ENCODE measurements at places on chromosomes 7 and 10. TPM values are rescaled to one million over a fixed set of nuclear protein-coding genes. Genes with fewer than 3 reads are reported as not detected.
A peak's percentile ranks its signal among the peaks of the same experiment; 100 is the strongest.

DNA sequence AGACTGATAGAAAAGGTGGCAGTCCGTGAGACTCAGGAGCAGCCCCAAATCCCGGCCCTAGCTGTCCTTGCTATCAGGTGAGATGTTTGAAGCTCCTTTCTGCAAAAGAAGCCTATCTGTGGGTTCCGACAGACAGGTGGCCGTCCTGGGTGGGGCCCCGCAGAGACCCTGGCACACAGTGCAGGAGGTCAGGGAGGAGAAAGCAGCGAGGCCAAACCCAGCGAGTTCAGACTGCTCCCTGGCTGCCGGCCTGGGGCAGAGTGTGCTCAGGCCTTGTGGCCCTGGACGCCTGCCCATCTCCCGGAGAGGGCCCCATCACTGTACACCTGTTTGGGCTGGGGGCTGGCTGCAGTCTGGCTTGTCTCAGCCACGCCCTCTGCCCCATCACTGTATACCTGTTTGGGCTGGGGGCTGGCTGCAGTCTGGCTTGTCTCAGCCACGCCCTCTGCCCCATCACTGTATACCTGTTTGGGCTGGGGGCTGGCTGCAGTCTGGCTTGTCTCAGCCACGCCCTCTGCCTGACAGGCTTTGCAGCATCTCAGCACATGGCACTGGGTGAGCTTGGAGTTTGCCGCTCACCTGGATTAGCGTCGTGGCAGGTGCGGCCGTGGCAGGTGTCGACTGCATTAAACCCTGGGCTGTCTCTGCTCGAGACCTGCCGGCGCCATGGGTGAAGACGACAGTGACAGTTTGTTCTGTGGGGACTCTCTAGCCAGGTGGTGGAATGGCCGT, 11.8 kb upstream of the PRKAR1B start:
- no peak for DNase-seq

DNA sequence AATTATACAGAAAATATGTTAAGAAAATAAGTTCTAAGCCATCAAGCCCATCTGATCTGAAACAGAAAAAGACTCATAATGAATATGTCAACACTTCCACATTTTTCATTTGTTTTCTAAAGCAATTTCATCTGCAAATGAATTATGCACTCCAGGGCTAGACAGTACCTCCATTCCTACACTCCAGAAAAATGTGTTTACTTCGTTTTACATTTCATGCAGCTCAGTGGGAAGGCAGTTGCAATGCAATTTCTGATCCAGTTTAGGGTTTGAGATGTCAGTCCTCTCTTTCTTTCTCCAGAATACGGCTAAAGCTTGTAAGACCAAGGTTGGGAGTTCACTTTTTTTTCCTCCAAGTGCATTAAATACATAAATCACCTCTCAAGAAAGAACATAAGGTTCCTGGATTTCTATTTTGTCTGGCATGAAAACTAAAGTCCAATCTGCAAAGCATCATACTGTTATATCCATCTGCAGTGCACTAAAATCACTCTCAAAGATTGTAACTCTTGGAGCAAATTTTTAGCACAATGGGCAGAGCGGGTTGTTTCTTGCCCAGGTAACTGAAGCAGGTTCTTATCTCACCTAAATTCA, 348.8 kb upstream of the C7orf33 start:
- DNase-seq, result no peak

DNA sequence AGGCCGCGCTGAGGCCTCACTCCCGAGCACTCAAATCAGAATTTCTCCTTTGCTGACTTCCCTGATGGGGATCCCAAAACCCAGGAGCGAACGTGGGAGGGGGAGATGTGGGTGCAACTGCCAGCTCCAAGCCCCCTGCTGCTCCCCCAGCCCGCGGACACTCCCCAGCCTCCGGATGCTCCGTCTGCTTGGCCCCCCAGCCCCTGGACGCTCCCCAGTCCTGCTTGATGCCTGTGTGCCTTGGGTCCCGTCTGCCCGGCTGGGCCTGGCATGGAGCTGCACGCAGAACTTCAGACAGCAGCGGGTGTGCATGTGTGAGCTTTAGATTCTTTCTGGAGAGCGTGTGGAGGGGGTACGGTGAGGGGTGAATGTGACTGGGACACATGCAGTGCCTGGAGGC, 4.7 kb upstream of the SHH start:
- DNase-seq, result no peak

DNA sequence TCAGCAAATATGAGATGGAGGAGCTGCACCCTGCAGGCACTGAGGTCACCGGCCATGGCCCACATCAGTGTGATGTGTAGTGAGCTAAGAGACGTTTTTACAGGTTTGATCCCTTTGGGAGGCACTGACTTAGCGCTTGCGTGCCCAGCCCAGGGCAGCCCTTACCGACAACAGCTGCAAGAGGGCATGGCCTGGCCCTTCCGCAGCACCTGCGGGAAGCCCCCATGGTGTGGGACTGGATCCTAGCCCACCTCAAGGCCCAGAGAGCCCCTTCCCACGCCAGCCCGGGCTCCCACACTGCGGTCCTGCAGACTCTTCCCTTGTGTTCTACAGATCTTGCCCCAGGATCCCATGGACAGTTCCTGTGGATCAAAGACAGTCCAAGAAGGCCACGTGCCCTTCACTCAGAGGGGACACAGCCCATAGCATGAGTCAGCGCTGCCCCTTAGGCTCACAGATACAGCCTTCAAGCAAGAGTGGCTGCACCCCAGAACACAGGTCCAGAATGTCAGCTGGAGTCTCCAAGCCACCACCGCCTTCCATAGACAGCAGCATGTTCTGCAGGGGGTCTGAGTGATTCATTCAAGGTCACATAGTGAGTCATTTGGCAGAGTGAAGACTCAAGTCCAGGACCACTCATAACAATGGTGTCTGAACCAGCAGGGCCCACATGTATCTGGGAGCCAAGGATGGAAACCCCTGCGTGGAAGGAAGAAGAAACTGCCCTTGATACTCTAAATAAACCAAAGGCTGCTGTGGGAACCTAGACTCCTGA, 25.4 kb downstream of the TLL2 start:
- DNase-seq, result no peak

GRCh38 chr10:2850202-2850601, 217.1 kb upstream of the PFKP start:
- no peak for DNase-seq

- no peak for DNase-seq
These were observed 9.8 kb upstream of the TOMM7 start for GRCh38 chr7:22832401-22832800.

DNA sequence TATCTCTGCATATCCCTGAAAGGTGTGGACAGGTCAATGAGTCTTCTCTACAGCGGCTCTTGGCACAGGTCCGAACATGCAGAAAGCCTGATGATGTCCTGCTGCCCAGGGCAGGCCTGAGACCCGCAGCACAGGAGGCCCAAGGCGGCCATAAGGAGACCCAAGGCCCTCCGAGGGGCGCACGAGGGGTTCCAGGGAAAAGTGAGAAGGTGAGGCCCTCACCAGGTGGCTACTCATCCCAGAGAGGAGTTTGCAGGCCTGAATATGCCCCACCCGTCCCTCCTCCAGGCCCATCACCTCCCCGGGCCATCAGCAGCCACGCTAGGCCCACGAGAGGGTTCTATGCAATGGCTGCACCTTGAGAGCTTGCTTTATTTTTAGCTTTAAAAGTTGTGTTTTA, 173.4 kb upstream of the RHEB start:
- no peak for DNase-seq

DNA sequence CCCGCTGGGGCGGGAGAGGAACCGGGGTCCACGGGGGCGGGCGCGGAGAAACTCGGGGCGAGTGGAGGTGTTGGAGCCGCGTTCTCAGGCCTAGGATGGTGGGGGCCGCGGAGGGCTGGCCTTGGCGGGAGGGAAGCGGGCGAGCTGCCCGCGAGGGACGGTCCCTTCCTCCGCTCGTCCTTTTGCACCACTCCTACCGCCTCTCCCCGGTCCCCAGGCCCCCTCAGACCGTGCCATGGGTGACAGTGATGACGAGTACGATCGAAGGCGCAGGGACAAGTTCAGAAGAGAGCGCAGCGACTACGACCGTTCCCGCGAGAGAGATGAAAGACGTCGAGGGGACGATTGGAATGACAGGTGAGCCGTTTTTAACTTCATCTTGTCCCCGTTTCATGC, 451 bp downstream of the SRRT start:
- DNase-seq, result peak; percentile 58

DNA sequence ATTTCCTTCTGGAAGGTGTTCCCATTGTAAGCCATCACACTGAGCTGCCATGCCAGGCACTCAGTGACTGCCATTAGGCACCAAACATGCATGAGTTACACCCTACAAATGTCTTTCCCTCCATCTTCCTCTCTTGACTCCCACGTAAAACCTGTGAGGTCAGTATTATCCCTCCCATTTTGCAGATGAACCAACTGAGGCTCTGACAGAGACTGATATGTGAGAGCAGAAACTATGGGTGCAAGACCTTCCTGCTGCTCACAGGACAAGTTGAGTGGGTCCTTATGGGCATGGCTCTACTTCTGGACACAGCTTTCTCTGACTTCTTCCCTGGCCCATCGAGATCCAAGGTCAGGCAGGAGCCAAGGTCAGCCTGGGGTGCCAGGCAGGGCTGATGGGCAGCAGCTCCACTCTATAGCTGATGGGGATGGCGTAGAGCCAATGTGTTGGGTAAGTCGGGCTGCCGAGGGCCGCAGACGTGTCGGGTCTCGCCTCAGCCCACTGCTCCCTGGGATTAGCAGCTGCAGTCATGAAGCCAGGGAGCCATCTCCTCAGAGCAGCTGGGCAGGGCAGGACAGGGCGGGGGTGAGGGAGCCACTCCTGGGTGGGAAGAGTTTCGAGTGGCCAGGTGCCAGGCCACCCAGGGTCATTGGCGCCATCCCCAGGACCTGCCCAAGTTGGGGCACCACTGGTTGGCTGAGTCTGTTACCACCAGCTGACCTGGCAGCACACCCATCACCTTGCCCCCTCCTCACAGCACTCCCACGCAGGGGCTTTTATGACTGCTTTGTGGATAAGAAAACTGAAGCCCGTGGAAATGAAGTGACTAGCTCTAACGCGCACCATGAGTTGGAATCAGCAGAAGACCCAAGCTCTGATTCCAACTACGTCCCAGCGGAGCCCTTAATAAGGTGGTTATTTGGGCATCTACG, 117.8 kb upstream of the ZMIZ1 start:
- DNase-seq, result no peak

DNA sequence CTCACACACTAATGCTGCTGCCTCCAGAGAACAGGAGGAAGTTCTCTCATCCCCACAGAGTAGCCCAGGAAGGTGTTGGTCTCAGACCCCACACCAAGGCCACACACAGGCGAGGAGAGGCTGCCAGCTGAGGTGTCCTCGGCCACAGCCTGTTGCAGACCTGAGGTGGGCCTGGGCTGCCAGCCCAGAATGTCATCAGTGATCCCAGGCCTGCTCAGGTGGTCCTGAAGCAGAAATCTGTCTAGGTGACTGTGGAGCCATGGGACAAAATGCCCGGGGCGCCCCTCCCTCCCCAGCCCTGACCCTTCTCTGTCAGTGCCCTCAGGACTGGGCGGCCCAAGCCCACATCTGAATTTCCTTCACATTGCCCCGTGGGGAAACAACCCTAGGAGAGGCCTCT, 43.5 kb upstream of the LRRC4 start:
- no peak for DNase-seq

GRCh38 chr7:143337216-143337615, 21.3 kb downstream of the CLCN1 start:
- no peak for DNase-seq

DNA sequence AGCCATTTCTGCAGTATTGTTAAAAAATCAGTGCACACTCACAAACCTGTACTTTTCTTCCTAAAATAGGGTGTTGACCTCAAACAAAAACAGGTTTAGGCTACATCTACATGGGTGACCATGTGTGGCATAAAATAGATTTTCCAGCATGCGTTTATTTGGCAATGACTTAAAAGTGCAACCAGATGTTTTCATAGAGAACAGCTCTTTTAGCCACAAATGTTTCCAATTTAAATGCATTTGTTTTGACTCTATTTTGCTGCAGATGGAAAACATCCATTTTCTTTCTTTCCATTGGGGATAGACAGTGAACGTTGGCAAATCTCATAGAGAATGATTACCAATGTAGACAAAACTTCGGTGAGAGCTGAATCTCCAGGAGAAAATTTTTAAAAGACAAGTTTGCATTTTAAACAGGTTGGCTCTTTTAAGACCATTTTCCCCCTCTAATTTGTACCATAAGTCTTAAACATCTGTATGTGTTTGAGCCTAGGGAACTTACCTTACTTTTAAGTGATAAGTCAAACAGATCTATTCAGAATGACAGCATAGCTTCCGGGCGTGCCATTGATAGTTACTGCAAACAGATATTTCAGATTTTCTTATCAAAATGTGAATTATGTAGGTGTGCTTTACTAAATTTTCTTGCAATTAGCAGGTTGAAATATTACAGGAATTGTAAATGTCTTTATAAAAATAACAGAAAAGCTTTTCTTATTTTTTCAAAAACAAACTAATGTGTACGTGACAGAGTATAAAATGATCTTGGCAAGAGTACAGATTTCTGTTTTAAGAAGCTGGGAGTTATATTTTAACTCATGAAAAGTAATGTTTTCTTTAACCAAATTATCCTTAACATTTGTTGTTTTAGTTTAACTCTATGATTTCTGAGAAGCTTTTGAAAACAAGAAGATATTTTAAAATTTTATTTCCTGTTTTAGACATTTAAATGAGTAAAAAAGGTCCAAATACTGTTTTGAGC, 144.9 kb downstream of the HGF start:
- DNase-seq, result no peak

- no peak for DNase-seq
These were observed 8.3 kb upstream of the HYAL4 start for GRCh38 chr7:123836656-123837055.

GRCh38 chr7:5094641-5095040, 49.0 kb downstream of the RBAK start:
- DNase-seq, result peak; percentile 14

DNA sequence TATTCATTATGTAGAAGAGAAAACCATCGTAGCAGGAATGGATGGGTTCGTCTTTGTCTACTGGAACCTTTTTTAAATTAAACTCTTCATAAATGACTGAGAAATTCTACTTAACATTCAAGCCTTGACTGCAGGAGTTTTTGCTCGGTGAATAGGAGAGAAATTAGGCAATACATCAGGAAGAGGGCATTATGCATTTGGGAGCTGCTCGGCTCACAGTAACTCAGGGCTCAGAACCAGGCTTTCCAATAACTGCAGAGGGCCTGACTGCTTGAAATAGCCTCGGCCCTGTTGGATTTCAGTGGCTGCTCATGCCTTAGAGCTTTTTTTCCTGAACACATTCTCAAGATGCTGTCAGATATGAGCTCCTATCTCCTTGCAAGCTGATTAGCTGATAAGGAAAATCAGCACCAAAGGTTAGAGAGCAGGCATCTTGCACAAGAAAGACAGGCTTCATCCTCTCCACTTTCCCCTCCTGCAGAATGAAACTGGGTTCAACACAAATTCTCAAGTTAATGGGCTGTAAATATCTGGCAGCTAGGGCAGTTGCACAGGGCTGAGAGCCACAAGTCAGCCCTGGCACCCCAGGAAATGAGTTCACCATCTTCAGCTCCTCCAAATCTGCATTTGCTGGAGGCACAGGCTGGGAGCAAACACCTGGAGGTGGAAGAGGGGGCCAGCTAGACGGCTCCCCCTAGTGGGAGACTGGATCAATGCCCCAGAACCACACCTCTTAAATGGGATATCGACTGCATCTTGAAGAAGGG, 24.3 kb downstream of the TECTB start:
- peak; percentile 35 for DNase-seq

Gene ATRNL1
- total RNA-seq, result not detected

Gene TMEM184A
- not detected for total RNA-seq

Gene CRYGN
- total RNA-seq, result not detected

Gene VWDE
- total RNA-seq, result not detected

Gene POLD2
- 261 TPM for total RNA-seq

Measured in OCI-LY7 (cell line).